ENCODE measurements at places on chromosomes 16 and 17. TPM values are rescaled to one million over a fixed set of nuclear protein-coding genes. Genes with fewer than 3 reads are reported as not detected.

The OTOP2 gene
- total RNA-seq: not detected

GRCh38 chr17:40069751-40070708 is 7.3 kb downstream of the THRA start:
- peak; percentile 48 for DNase-seq

The WFDC1 gene
- total RNA-seq: not detected

The CD300LB gene
- total RNA-seq: not detected

- DNase-seq: no peak
Measured at GRCh38 chr17:72862276-72862999, 230.1 kb downstream of the SLC39A11 start.

The SLC5A10 gene
- total RNA-seq: not detected

The PMP22 gene
- 62.1 TPM for total RNA-seq

DNA sequence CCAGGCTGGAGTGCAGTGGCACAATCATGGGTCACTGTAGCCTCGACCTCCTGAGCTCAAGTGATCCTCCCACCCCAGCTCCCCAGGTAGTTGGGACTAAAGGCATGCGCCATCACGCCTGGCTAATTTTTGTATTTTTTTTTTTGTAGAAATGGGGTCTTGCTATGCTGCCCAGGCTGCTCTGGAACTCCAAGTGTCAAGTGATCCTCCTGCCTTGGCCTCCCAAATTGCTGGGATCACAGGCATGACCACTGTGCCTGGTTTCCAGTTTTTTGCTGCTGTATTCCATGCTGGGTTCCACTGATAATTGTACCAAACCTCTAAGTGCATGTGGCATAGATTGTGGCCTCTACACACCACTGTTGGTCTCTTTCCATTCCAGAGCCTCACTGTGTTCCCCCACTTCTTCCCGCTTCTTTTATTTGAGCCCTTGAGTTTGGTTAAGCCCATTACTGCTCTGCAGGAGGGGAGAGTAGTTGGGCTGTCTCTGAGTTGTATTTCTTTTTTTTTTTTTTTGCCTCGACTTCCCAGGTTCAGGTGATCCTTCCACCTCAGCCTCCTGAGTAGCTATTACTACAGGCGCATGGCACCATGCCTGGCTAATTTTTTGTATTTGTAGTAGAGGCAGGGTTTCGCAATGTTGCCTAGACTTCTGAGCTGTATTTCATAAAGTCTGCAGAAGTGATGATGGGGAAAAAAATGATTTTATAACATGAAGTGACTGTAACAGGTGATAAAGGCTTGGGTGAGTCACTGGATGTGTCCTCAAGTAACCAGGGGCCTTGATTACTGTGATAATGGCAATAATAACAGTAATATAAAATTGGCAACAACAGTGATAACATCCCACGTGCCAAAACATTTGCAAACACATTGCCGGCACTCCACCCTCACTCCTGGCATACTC is 30.0 kb downstream of the EEF2K start:
- no peak for DNase-seq

DNA sequence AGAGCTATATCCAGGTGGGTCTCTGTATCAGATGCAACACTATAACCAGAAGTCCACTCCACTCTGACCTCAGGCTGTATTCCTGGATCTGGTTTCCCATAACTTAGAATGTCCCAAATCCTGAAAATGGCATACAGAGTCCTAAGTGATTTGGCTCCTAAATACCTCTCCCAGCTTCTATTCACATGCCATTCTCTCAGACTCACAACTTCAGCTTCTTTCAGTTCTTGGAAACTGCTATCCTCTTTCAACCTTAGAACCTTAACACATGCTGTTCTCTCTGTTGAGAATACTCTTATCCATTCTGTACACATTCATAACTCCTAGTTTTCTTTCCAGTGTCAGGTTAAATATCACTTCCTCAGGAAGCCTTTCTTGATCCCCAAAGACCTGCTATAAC is 132.0 kb downstream of the BRIP1 start:
- DNase-seq: no peak

GRCh38 chr17:49597928-49598655 is 22.4 kb downstream of the NXPH3 start:
- DNase-seq: no peak

DNA sequence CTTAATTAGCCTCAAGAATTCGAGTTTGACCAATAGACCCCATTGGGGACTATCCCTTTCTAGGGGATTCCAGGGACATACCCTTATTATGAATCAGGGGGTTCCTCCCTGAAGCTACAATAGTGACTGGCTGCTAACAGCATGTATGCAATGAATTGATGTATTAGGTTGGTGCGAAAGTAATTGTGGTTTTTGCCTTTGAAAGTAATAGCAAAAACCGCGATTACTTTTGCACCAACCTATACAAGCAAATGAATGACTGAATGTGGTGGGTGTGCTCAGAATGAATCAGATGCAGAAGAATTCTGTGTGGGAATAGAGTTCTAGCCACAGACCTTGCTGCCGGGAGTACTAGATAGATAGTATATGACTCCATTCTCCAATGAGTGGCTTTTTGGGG is 76.7 kb downstream of the HLF start:
- no peak for DNase-seq

The UMOD gene
- not detected for total RNA-seq

DNA sequence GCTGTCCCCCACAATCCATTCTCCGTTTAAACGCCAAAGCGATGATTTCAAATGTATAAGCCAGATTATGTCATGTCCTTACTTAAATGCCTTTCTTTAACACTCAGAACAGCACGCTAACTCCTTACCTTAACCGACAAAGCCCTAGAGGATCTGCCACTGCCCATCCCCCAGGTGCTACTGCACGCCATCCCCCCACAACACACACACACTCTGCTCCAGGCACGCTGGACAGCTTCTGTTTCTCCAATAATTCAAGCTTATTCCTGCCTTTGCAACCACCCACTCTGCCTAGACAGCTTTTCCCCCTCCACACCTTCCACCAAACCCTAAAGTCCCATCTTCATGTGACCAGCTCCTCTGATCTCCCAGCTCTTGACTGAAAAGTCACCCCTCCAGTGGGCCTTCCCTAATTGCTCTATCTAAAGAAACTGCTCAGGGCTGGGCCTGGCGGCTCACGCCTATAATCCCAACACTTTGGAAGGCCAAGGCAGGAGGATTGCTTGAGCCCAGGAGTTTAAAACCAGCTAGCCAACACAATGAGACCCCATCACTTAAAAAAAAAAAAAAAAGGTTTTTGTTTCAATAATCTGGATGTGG is 38.9 kb upstream of the RPL38 start:
- no peak for DNase-seq

The CES1 gene
- not detected for total RNA-seq

GRCh38 chr17:50133769-50134099 is 3.8 kb upstream of the SAMD14 start:
- DNase-seq: no peak

The MYOCD gene
- not detected for total RNA-seq

DNA sequence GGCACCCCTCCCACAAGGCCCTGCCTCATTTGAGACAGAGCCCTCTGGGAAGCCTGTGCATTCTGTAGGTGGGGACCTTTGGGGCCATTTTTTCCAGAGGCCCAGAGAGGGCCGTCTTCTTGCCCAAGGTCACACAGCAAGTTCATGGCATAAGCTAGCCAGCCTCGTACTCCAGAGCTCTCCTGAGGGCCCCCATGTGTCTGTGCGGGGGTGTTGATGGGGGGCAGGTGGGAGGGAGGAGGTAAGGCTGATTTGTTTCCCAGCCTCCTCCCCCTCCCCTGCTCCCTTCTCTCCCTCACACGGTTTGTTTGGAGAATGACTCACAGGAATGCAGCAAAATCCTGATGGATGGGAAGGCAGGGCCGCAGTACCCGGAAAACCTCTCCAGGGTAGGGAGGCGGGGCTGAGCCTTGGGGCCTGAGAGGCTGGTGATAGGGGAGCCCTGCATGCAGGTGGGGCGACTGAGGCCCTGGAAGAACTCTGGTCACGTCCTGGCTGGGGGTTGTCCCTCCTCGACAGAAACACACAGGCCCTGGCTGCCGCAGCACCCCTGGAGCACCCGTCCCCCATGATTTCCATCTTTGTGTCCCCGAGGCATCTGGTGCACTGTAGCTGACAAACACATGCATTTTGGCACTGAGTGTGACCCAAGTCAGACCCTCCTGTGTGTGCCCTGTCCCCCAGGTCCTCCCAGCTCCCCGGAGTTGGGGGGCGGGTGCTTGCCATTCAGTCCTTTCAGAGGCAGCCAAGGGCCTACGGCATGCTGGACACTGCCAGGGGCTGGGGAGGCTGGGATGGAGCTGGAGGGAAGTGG is 29.7 kb downstream of the RAI1 start:
- DNase-seq: peak; percentile 84

- no peak for DNase-seq
Measured at GRCh38 chr17:39400547-39401411, 647 bp downstream of the FBXL20 start.

The OR2C1 gene
- not detected for total RNA-seq

- no peak for DNase-seq
Measured at GRCh38 chr17:38727736-38728135, 2.4 kb upstream of the CISD3 start.

The TNFRSF17 gene
- total RNA-seq: 0.48 TPM

DNA sequence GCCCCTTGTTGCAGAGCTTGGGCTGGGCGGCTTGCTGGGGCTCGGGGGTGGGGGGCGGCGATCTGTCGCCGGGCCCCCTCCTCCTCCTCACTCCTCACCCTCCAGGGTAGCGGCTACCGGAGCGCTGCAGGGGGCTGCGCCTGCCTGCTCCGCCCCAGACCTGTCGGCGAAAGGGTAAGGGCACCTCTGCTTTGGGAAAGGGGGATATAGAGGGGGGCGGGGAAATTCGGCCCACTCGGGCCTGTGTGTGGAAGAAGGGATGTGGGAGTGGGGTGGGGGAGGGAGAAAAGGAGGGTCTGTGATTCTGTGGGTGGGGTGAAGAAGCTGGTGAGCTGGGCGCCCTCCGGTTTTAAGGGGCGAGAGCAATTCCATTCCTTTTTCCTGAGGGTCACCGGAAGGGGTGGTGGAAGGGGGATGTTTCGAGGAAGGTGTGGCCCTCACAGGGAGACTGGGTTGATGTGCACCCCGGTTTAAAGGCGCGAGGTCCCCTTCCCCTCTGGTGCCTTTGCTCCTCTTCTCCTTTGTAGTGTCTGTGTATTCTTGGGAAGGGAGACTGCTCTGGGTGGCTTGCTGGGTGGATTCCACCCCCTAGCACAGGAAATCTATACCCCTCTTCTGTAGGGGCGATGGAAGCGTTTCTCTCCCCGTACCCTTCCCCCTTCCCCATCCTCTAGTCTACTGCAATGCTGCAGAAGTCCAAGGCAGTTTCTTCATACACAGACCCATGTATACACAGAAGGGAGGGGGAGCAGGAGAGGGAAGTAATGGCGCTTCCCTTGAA is 878 bp downstream of the TAOK1 start:
- DNase-seq: no peak

DNA sequence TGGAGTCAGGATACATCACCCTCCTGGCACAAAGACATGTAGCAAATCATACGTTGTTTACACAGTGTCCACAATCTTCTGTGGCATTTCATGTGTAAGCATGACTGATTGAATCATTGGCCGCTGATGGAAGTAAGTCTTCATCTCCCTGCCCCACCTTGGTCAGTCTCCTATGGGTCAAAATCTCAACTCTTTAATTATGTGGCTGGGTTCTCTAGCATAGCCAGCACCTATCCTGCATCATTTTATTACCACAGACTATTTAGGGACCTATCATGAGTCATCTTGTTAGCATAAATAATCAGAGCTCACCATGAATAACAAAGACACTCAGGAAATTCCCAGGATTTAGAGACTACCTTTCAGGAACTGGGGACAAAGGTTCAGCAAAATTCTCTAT is 15.9 kb downstream of the TANC2 start:
- peak; percentile 29 for DNase-seq

DNA sequence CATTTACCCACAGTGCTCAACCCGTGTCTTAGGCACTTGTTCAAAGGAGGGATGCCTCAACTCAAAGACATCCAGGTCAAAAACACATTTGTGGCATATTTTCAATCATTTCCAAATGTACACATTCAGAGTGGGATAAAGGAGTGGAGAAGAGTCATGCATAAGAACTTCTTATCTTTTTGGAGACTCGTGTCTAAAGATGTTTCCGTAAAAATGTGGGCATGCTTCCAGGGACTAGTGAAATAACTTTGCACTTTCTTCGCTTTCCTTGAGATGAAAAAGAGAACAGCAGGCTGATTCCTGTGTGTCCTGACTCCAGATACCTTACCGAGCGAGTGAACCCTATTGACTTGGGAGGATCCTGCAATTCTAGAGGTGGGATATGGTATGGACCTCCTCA is 256.6 kb upstream of the KCNJ16 start:
- DNase-seq: no peak

DNA sequence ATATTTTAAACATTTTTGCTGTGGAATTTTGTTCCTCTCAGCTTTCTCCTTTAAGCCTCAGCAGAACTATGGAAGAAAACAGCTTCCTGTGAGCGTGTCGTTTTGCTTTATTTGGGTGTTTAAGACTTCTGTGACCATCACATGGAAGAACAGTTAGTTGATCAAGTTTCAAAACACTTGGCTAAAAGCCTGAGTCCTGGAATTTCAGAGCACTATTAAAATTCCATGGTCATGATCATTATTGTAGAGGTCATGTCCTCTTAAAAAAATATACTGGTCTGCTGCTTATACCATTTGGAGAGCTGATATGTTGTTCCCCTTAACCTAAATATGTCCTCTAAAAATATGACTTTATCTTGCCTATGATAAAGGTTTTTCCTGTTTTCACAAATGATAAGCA is 12.6 kb upstream of the CDR2 start:
- peak; percentile 75 for DNase-seq

DNA sequence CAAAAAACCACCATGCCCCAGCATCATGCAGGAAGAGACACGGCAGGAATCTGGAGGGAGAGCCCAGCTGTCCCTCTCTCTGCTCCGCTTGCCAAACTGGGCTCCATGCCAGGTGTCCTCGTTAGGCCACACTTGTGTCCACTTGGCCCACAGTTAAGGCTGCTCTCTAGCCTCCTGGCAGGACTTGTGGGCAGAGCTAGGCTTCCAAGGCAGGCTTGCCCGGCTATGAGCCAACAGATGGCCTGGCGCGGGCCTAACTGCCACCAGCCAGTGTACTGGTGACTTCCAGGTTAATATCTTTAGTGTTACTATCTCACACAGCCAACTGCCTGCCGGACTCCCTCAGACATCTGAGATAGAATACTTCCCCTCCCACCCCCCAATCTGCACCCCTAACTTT is 10.6 kb downstream of the ATP6V0D1 start:
- peak; percentile 44 for DNase-seq

GRCh38 chr17:45020354-45021138 is 30.9 kb downstream of the DCAKD start:
- DNase-seq: no peak

The KCNJ18 gene
- total RNA-seq: not detected

GRCh38 chr17:41211845-41212466 is 14.5 kb upstream of the KRTAP9-2 start:
- peak; percentile 61 for DNase-seq

GRCh38 chr17:81655378-81656117 is 794 bp downstream of the PDE6G start:
- DNase-seq: no peak

GRCh38 chr16:8722025-8722348 is 47.6 kb downstream of the ABAT start:
- DNase-seq: no peak

GRCh38 chr17:44132275-44132821 is 8.9 kb upstream of the HDAC5 start:
- DNase-seq: peak; percentile 70
